ENCODE measurements at places on chromosomes 3 and 15.

DNA sequence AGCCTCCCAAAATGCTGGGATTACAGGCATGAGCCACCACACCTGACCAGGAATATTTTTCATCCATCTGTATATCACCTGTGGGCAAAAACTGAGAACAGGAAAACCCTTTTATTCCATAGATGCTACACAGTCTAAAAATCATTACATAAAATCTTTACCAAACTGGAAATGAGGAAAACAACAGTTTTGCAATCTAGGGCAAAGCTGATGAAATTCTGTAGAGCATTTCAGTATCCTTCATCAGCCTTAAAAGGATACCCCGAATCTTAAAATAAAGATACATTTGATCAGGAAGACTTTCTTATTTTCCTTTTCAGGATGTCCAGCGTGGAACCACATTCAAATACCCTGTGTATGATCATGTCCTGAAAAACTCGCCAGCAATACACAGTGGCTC is 7.1 kb downstream of the SIAH2 start:
- DNase-seq, result peak; percentile 60

DNA sequence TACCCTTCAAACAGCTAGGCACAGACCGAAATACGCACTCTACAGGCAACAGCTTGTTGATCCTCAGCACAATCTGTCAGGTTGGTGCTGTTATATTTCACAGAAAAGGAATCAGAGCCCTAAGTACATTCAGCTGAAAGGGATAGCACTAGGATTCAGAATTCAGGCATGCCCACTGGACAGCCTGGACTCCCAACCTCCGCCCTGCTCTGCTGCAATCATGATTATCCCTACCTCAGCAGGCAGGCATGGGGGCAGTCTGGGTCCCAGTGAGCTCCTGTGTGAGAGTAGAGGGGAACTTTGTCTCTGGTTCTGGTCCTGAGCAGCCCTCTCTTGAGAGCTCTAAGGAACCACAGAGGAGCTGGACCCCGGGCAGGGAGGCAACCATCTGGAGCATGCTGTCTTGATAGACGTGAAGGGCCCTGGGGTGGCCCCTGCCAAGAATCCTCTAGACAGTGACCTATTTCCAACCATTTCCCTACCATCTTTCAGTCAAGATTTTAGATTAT is 23.4 kb upstream of the NOX5 start:
- DNase-seq, result no peak

- DNase-seq, result peak; percentile 25
These were observed 65.8 kb downstream of the SMARCC1 start for GRCh38 chr3:47715928-47716327.

DNA sequence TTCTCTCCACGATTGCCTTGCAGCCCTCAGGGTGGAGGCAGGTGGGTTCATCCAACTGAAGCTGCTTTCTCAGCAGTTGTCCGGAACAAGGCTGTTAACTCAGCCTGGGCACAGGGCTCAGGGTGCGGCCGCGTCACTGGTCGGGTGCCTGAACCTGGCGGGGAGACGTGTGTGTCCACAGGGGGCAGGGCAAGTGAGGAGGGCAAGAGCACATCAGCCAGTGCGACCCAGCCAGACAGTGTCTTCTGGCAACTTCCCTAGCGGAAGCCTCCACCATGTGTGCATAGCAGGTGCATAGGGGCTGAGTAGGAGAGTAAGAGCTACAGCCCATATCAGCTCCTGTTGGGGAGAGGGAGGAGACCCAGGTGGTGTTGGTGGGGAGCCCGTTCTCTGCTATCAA is 150.4 kb upstream of the THRB start:
- no peak for DNase-seq

All from AG10803 (cell line).